ENCODE measurements at places on chromosomes 4 and X.

- peak; percentile 34 for DNase-seq
Measured at GRCh38 chr4:40300371-40301162, 34.6 kb upstream of the CHRNA9 start.

- DNase-seq: no peak
Measured at GRCh38 chrX:3582451-3582850, 131.0 kb downstream of the PRKX start.

DNA sequence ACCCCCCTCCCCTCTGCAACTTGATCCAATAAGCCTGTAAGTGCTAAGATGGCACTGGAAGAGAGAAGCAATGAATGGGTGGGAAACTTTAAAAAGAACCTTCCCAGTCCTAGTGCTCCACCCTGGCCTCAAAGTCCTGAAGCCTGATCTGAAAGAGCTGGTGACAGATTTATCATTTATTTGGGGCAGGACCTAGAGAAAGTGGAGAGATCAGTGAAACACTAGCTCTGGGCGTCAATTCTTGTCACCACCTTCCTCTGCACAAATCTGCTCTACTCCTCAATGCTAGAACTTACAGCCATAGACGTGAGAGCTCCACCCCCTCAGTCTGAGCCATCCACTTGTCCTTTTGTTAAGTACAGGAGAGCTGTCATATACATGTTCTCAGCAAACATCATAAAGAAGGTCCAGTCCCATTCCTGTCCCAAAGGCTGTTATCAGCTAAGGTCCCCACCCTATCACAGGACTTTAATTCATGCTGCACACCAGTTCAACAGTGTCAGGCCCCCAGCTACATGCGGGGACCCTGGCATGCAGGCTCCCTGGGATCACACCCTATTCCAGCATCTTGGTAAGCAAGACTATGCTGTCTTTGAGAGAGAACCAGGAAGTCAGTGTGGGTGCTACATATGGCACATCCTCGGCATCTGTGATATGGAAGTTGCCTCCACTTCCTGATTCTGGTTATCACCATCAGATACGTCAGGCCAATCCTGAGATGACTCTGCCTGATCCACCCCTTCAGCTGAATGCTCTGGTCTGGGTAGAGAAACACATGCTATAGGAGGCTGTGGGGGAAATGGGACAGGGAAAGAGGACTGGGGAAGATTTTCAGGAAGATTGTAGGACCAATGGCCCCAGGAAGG lies 2.3 kb downstream of the P2RY4 start:
- DNase-seq: no peak

DNA sequence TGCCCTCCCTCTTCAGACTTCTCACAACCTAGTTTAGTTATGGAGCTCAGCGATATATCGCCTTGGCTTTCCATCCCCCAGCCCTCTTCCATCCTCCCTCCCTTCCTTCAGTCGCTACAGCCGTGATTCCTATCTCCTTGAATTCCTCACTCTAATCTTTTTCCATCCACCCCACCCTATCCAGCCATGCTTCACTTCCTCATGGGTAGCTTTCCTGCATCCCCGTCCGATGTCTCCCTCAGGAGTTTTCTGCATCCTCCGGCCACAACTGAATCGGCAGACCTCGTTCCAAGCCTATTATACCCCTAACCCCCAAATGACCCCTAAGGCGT lies 456 bp downstream of the SNX12 start:
- DNase-seq: no peak

DNA sequence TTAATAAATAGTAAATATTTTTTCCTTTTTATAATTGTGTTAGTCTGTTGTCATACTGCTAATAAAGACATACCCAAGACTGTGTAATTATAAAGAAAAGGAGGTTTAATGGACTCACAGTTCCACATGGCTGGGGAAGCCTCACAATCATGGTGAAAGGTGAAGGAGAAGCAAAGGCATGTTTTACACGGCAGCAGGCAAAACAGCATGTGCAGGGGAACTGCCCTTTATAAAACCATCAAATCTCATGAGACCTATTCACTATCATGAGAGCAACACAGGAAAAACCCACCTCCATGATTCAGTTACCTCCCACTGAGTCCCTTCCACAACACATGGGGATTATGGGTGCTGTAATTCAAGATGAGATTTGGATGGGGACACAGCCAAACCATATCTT lies 45.8 kb upstream of the TMPRSS11B start:
- no peak for DNase-seq

DNA sequence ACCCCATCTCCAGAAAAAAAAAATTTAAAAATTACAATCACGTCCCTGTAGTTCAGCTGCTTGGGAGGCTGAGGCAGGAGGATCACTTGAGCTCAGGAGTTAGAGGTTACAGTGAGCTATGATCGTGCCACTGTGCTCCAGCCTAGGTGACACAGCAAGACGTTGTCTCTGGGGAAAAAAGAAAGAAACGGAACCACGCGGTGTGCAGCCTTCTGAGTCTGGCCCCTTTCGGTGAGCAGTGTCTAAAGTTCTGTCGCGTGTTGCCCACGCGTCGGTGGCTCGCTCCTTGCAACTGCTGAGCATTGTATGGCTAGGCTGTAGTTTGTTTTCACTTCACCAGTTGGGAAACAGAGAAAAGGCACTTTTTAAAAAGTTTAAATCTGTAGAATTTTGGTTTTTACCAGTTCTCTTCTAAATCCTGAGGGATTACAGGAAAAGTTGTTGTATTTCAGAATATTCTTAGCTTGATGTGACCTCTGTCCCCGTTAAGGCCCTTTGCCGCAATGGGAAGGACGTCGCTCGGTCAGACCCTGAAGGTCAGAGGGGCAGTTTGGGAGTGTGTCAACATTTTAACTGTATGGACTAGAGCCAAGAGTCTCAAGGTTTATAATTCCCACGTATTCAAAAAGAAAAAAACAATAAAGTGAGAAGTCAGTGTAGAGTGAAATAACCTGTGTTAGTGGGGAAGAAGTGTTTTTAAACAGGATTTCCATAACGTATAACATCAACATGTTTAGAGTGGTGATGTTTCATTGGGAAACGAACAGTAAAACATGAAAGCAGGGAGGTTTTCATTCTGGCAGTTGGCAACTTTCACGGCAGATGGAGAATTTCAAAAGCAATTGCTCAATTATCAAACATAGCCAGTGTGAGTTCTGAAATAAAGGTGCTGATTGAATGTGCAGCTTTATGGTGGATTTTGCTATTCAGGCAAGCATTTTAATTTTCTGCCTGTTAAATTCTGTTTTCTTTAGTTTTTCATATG lies 45.8 kb upstream of the MSANTD1 start:
- peak; percentile 54 for DNase-seq

DNA sequence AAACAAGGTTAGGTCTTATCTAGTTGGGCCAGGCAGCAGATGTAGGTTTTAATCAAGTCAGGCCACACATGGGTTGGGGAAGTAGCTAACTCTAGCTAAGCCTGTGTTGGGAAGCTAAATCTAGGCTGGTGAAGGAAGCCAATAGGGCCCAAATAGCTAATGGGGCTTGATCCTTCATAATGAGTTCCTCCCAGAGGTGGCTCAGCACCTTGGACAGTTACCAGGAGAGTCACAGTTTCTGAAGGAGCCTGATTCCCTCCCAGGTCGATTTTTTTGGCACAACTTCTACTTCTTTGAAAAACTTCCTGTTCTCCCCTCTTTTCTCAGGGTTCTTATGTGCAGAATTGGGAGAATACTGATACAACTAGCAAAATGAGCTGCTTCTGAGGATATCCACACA lies 242.5 kb upstream of the PRPS2 start:
- DNase-seq: no peak

GRCh38 chrX:16113978-16114565 lies 9.3 kb upstream of the GRPR start:
- DNase-seq: peak; percentile 36

GRCh38 chrX:155215443-155216178 lies 649 bp upstream of the VBP1 start:
- no peak for DNase-seq

GRCh38 chr4:65170768-65171514 lies 499.3 kb downstream of the EPHA5 start:
- DNase-seq: no peak

GRCh38 chr4:26061248-26061986 lies 147.4 kb downstream of the SMIM20 start:
- peak; percentile 25 for DNase-seq

- peak; percentile 83 for DNase-seq
Measured at GRCh38 chr4:56909086-56909894, 1.6 kb downstream of the REST start.

DNA sequence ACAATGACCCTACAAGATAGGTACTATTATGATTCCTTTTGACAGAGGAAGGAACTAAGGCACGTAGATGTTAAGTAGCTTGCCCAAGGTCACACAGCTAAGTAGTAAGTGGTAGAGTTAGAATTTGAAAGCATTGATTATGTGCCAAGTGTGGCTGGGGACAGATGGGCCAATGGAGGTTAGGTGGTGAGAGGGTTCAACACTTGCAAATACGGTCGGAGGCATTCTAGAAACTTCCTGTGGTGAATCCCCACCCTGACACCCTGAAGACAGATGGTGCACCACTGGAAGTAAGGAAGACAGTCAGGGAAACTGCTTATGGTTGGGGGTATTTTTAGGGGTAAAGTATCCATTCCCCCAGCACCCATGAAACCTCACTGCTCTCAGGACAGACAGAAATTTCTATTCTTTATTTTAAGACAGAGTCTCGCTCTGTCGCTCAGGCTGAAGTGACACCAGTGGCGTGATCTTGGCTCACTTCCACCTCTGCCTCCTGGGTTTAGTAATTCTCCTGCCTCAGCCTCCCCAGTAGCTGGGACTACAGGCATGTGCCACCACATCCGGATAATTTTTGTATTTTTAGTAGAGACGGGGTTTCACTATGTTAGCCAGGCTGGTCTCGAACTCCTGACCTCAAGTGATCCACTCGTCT lies 142.5 kb downstream of the RASL11B start:
- no peak for DNase-seq

DNA sequence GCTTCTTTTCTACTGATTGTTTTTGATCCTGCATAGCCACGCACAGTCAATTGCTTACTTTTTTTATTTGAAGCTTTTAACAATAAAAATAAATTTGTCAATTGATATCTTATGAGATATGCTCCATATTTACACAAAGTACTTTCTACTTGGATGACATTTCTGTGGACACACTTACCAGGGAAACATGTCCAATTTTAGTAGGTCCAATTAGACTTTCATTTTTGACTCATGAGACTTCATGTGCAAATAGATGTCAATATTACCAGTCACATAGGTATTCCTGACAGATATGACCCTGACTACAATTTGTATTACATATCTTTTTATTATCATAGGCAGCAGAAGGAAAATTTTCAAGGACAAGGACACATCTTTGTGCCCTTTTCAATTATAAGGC lies 219.9 kb upstream of the ANKRD50 start:
- DNase-seq: no peak

- no peak for DNase-seq
Measured at GRCh38 chr4:147220833-147221232, 260.1 kb upstream of the EDNRA start.

DNA sequence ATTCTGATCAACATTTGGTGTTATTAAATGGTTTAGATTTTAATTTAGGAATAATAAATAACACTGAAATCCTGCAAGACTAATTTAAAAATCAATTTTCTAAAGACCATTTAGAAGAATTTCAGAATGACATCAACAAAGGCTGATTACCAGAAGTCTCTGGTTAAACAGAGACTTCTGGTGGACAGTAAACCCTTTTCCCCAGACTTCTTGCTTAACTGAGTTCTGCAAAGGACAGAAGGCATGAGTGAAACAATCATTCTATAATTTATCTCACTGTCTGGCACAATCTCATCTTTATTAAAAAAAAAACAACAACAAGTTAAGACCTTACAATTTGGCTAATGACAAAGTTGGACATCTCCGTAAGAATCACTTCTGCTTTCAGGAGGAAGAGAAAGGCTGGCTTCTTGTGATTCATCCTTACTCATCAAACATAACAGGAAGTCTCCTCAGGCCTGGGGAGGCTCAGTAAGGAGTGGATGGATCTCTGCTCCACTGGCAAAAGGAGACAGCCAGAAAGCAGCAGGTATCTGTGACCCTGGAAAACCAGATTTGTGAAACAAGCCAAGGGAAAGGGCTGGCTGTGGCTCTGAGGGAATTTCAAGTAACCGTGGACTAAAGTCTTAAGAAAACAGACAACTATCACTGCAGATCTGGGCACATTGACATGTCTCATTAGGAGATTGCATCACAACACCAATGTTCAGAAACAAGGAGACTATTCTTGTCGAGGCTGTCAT lies 908 bp upstream of the TLR6 start:
- DNase-seq: peak; percentile 78

GRCh38 chrX:112654871-112655270 lies 24.9 kb downstream of the LHFPL1 start:
- DNase-seq: no peak

DNA sequence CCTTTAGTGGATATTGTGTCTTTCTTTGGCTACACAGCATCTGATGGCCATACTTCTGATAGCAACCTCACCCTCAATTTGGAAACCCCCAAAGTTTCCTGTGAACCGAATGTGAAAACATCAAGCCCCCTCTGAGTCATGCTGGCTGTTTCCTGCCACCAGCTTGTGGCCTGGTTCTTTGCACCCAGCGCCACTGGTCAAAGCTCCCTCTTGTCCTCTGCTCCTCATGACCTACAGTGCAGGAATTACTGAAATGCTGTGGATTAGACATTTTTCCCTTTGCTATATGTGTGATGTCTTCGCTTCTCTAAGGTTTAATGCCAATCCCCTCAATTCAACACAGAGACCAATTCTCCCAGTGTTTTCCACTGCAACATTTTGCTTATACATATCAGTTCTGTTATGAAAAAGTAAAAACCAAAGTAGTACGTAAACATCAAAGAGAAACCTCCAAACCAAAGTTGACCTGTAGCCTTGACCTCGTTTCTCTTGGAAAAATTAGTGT lies 224.0 kb upstream of the TENM3 start:
- no peak for DNase-seq

GRCh38 chrX:152932144-152932543 lies 34.3 kb downstream of the ZNF185 start:
- DNase-seq: no peak

DNA sequence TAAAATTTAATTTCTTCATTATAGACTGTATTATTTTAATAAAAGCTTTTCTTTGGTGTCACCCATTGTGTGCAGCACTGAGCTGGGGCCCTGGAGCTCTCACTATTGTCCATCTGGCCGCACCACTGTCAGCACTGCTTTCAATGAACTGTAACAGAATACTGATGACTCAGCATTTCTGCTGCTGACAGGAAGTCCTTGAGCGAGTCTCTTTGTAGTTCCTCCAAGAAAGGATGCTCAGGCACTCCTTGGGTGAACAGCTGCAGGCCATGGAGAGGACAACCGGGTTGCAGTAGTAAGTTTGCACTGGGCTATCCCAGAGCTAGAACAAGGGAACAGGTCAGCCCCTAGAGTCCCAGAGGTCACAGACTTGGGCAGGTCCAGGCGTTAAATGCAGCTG lies 81.6 kb downstream of the SORBS2 start:
- DNase-seq: no peak

GRCh38 chrX:154540897-154541535 lies 5.6 kb downstream of the G6PD start:
- DNase-seq: no peak
